ENCODE measurements at places on chromosomes 1 and 21.

- no peak for DNase-seq
These were observed 6.8 kb downstream of the MYOC start for GRCh38 chr1:171645553-171646248.

- no peak for DNase-seq
These were observed 1244.7 kb upstream of the B3GALT2 start for GRCh38 chr1:194431121-194431520.

DNA sequence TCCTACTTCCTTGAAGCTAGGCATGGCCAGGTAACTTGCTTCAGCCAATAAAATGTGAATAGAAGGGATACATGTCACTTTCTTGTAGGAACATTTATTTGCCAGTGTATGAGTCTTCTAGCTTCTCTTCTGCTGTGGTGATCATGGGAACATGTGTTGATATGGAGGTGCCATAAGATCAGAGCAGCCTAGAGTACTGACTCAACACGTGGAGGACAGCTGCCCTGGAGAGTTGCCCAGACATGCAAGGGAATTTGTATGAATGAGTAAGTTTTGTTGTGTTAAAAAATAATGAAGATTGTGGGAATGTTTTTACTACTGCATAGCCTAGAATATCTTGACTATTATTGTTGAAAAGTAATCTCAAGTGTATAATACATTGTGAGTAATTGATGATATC, 502.3 kb downstream of the NUF2 start:
- DNase-seq, result no peak

DNA sequence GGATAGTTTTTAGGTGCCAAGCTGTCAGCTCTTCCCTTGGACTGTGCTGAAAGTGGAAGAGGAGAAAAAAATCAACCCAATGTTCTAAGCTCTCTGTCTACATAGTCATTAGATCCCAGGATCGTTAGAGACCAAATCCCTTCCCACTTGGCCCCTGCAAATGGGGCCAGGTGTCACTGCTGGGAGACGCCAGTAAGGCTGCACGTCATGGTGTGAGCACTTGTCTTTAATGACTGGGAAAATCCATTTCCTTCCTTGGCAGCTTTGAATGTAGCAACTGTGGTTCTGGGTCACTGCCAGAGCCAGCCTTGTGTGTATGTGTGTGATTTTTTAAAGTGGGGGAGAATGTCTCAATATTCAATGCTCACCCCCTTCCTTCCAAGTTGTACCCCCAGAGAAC, 59.9 kb downstream of the MAN1C1 start:
- DNase-seq, result no peak

- no peak for DNase-seq
These were observed 10.2 kb upstream of the IFI16 start for GRCh38 chr1:158999316-159000069.

- DNase-seq, result no peak
These were observed 5.4 kb upstream of the SLAMF8 start for GRCh38 chr1:159821171-159821867.

DNA sequence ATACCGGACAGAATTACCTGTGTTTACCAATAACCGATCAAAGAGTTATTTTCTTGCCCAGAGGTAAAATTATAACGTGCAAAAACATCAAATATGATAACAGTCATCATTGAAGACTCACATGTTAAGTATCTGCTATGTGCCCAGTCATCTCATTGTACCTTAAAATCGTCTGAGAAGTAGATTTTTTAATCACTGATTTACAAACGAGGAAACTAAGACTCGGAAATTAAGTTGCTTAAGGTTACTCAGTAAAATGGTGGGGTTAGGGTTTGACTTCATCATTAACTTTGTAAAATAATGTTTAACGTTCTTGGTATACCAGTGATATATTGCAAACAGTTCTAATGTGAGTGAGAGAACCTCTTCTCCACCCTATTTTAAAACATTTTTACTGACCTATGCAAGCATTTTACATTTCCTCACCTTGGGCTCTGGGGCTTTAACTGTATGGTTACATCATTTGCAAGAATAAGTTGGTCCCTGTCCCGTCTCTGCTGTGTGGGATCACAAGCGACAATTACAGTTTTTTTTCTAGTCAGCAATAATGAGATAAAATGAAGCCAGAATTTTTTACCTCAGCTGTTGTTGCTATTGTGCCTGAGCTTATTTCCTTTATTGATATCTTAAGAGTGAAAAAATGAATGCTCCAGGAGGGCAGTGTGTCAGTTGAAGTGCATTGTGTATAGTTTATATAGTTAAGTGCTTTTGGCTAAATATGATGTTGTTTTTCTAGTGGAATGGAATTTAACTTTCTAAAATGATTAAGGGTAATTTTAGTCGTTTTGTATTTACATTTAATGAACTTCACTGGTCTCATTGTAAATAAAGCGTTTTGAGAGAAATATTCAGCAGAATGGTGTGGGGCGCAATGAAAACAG, 2.7 kb downstream of the RPRD2 start:
- DNase-seq, result peak; percentile 36

- no peak for DNase-seq
These were observed 8.9 kb downstream of the XKR8 start for GRCh38 chr1:27968692-27969091.

DNA sequence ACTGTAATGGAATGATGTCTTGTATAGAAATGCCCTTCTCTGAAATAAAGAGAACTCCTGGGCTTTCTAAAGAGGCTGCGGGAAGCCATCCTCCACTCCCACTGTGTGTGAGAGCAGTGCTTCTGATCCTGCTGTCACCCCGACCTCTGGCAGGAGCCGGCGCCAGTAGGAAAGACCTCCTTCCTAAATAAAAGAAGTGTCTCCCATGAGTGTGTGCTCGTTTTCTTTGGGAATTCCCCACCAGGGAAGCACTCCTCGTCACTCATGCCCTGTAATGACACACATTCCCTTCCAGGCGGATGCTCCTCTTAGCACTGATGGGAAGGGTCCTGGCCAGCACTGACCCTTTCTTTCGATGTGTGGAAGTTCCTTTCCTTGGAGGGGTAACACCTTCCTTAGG, 20.1 kb downstream of the AGT start:
- DNase-seq, result no peak
